Stimulated activated CD8-positive, alpha-beta memory T cell treated with anti-CD3 and anti-CD28 coated beads, Interleukin-4, amount 100 ng/mL, for 4 hours (primary cell): ENCODE measurements at places on chromosomes 3 and 15.

DNA sequence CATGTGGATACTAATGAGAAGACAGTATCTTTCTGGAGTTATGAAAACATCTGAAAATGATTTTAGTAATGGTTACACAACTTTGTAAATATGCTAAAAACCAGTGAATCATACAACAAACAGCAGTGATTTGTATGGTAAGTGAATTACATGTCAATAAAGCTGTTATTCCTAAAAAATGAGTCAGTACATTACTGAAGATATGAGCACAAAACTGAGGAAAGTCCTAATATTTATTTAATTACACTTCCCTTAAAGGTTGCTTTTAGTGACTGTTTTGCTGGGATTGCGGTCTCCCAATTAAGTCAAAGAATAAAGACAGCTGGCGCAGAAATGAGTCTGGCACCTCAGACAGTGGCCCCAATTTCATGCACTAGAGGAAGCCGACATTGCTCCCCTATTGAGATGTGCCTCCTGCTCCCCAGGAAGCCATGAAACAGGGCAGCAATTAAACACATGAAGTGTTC is 50.9 kb upstream of the FSIP1 start:
- no peak for DNase-seq

GRCh38 chr3:2484162-2485026 is 385.7 kb downstream of the CNTN4 start:
- no peak for DNase-seq

- no peak for DNase-seq
Observed at GRCh38 chr15:63332367-63333124, 49.1 kb downstream of the CA12 start.

DNA sequence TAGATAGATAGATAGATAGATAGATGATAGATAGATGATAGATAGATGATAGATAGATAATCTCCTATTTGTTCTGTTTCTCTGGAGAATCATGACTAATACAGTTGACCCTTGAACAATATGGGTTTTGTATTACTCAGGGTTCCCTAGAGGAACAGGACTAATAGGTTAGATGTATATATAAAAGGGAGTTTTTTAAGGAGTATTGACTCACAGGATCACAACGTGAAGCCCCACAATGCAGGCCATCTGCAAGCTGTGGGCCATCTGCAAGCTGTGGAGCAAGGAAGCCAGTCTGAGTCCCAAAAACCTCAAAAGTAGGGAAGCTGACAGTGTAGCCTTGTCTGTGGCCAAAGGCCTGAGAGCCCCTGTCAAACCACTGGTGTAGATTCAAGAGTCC is 67.6 kb downstream of the PYDC2 start:
- no peak for DNase-seq

- no peak for DNase-seq
Observed at GRCh38 chr15:54045397-54045796, 67.2 kb downstream of the UNC13C start.

- no peak for DNase-seq
Observed at GRCh38 chr3:124489506-124489905, 240.7 kb upstream of the UMPS start.

GRCh38 chr3:184718431-184718830 is 6.6 kb upstream of the MAGEF1 start:
- no peak for DNase-seq

DNA sequence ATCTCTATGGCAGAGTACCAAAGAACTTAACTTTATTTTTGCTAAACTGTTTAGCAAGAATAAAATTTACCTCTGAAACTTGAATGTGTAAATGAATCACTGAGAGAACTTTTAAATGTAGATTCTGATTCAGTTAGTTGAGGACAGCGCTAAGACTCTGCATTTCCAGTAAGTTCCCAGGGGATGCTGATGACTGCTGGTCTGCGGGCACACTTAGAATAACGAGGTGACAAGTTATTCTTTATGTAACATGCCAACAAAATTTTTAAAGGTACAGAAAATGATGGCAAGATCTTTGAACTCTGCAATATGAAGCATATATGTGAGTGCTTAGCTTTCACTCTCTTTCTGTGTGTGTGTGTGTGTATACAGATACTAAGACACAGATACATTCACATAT is 56.4 kb downstream of the TGFBR2 start:
- no peak for DNase-seq

DNA sequence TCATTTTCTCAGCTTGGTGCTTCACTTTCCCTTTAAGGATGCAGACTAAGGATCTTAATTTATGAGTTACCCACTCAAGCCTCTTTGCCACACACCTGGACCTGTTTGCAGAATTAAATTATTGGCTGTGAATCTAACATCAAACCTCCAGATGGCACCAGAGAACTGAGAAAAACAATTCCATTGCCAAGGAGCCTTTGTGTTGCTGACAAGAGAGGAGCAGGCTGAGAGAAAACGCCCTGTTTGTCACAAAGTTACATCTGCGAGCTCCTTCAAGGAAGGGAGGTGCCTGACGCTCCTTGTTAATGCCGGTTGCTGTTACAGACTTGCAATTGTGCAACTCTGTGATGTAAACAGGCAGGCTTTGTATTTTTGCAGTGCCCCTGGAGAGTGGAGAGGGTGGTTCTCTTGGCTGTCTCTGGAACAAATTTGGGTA is 36.3 kb upstream of the TMC3 start:
- DNase-seq, result no peak

DNA sequence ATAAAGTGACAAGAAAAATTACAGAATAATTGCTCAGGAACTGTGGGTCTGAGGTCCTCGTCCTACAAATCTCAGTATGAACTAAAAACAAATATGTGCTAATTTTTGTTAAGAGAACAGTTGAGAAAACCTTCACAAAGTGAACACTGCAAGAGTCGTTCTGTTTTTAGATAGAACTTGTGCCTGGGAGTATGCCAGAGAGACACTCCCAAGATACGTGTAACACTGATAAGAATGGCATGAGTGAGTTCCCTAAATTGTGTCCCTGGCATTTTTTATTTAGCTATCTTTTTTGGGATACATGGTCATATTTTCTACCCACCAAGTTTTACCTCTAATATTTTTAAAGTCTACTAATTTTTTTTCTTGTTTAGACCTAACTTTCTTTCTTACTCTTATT is 860.0 kb upstream of the NR2F2 start:
- DNase-seq, result no peak

GRCh38 chr15:55494931-55495330 is 13.1 kb downstream of the DNAAF4 start:
- DNase-seq, result no peak

- DNase-seq, result no peak
Observed at GRCh38 chr3:27670619-27671018, 51.5 kb downstream of the EOMES start.

DNA sequence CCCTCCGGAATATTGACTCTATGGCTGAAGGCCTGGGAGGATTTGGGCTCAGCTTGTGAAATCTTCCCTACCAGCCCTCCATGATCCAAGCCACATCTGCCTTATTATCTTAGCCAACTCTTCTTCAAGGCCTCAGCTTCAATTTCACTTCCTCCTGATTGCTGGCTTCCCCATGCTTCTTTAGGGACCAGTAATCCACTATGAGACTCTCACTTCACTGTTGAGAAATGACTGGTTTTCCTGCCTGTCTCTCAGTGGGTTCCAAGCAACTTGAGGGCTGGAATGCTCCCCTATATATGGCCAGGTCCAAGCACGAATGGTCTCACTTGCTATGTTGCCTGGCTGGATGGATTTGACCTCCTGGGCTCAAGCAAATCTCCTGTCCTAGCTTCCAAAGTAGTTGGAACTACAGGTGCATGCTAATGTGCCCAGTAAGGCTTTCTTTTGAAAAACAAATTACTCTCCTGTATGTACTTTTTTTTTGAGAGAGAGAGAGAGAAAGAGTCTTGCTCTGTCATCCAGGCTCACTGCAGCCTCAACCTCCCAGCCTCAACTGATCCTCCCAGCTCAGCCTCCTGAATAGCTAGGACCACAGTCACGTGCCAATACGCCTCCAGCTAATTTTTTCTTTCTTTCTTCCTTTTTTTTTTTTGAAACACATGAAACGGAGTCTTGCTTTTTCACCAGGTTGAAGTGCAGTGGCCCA is 7.9 kb upstream of the PIK3CB start:
- DNase-seq, result no peak

GRCh38 chr3:142863930-142864920 is 24.7 kb downstream of the PCOLCE2 start:
- DNase-seq, result no peak
